ENCODE measurements at places on chromosomes 16 and 17.

GRCh38 chr17:2190014-2190413 lies 113.6 kb downstream of the SMG6 start:
- no peak for DNase-seq

GRCh38 chr17:61453566-61454380 lies 1.6 kb downstream of the TBX4 start:
- DNase-seq, result no peak

GRCh38 chr17:57861000-57861789 lies 11.4 kb upstream of the MRPS23 start:
- DNase-seq, result no peak

GRCh38 chr17:76280650-76281049 lies 15.5 kb downstream of the UBALD2 start:
- no peak for DNase-seq

All from activated CD8-positive, alpha-beta memory T cell treated with anti-CD3 and anti-CD28 coated beads for 1 hour (primary cell).